ENCODE measurements at places on chromosomes 3 and 15. TPM values are rescaled to one million over a fixed set of nuclear protein-coding genes. Genes with fewer than 3 reads are reported as not detected.

Gene GRIP2
- not detected for total RNA-seq

Gene CCK
- not detected for total RNA-seq

Gene CD96
- total RNA-seq = not detected

Gene SOX14
- not detected for total RNA-seq

Gene RASGRP1
- total RNA-seq = under 0.01 TPM

Gene INTS14
- 43.2 TPM for total RNA-seq

Gene CPN2
- total RNA-seq = not detected

Gene VIPR1
- total RNA-seq = 0.32 TPM

Gene RFT1
- 14.6 TPM for total RNA-seq

Gene GREM1
- total RNA-seq = 0.32 TPM

Gene CX3CR1
- not detected for total RNA-seq

Gene CLDN18
- not detected for total RNA-seq

Gene IL16
- under 0.01 TPM for total RNA-seq

Gene GXYLT2
- 0.65 TPM for total RNA-seq

Gene GOLGA6D
- not detected for total RNA-seq

Gene NPTN
- total RNA-seq = 73.1 TPM

Gene ZPLD1
- total RNA-seq = not detected

Gene C3orf49
- not detected for total RNA-seq

Gene OR5K2
- total RNA-seq = not detected

Gene SST
- not detected for total RNA-seq

Gene CKMT1A
- total RNA-seq = not detected

Gene ACSBG1
- not detected for total RNA-seq

Gene OXTR
- under 0.01 TPM for total RNA-seq

Gene RTP1
- not detected for total RNA-seq

Gene ECE2
- total RNA-seq = not detected

Gene SLC38A3
- under 0.01 TPM for total RNA-seq

Gene NEK10
- 1.8 TPM for total RNA-seq

Gene CDCP1
- 0.97 TPM for total RNA-seq

Gene LOXL1
- 9.7 TPM for total RNA-seq

Gene DAZL
- total RNA-seq = not detected

Gene AEN
- 76.9 TPM for total RNA-seq

Gene C2CD4A
- 4.2 TPM for total RNA-seq

Gene ATP10A
- not detected for total RNA-seq

Gene C15orf39
- 4.0 TPM for total RNA-seq

Gene IL1RAP
- total RNA-seq = 9.7 TPM

Gene COL7A1
- total RNA-seq = 1.9 TPM

Gene NAA80
- total RNA-seq = 2.6 TPM

Gene HTR3E
- total RNA-seq = not detected
